SJCRH30 (cell line): ENCODE measurements at places on chromosomes 12 and 14.

- no peak overlapping the region for H3K27ac ChIP-seq
- peaks cover 20% of the 10 kb centered on the region for H3K4me1 ChIP-seq
- H3K36me3 ChIP-seq: no peaks in the 10 kb centered on the region
- H3K4me3 ChIP-seq: no peak overlapping the region
- DNase-seq: no peak
These were observed 44.3 kb upstream of the KTN1 start for GRCh38 chr14:55535516-55536203.

GRCh38 chr14:64502456-64502855 lies 1.2 kb downstream of the ZBTB25 start:
- H3K27ac ChIP-seq: peak overlapping the region; percentile 96; the same call in 1 of the 2 replicates
- no peak for DNase-seq
- 0 out of 2 replicates have a peak, but pooled peaks cover 2% of the 10 kb centered on the region for H3K36me3 ChIP-seq
- peak overlapping the region; percentile 93 for H3K4me3 ChIP-seq
- H3K27me3 ChIP-seq: no peaks in the 10 kb centered on the region

DNA sequence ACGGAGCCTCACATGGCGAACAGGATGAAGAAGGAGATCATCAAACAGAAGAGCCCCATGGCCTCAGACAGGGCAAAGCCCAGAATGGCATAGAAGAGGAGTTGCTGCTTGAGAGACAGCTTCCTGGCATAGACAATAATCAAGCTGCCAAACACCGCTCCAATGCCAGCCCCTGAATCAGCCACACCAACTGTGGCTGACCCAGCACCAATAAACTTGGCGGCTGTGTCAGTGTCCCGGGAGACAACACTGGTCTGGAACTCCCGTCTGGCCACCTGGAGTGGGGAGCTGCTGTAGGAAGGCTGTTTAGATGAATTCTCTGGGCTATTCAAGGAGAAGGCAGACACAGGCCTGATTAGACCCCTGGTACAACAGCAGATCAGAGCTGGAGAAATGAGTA lies 100.1 kb downstream of the HEATR5A start:
- no peaks in the 10 kb centered on the region for H3K27me3 ChIP-seq
- peaks cover 2% of the 10 kb centered on the region for H3K36me3 ChIP-seq
- no peak for DNase-seq
- no peaks in the 10 kb centered on the region for H3K4me1 ChIP-seq

- no peaks in the 10 kb centered on the region for H3K36me3 ChIP-seq
- H3K4me3 ChIP-seq: no peak overlapping the region
- no peaks in the 10 kb centered on the region for H3K4me1 ChIP-seq
- no peaks in the 10 kb centered on the region for H3K27me3 ChIP-seq
These were observed 5.7 kb downstream of the CRADD start for GRCh38 chr12:93682846-93683261.

- no peak within 1 kb of the TSS for H3K27ac ChIP-seq
- DNase-seq: no peak
- H3K4me3 ChIP-seq: no peak within 1 kb of the TSS
- H3K36me3 ChIP-seq: no peaks in the 10 kb centered on the region
These were observed at the start of gene OTX2 for GRCh38 chr14:56810147-56810719. TSS of gene OTX2 (minus strand) at chr14:56810479. CDS start at chr14:56805456, 5,023 bp downstream.

- H3K27ac ChIP-seq: peak overlapping the region; percentile 96
- no peaks in the 10 kb centered on the region for H3K36me3 ChIP-seq
- H3K4me1 ChIP-seq: peaks cover 46% of the 10 kb centered on the region
- no peaks in the 10 kb centered on the region for H3K27me3 ChIP-seq
- peak; percentile 66 for DNase-seq
- H3K4me3 ChIP-seq: no peak overlapping the region
These were observed 56.1 kb upstream of the DYRK2 start for GRCh38 chr12:67592228-67593011.

DNA sequence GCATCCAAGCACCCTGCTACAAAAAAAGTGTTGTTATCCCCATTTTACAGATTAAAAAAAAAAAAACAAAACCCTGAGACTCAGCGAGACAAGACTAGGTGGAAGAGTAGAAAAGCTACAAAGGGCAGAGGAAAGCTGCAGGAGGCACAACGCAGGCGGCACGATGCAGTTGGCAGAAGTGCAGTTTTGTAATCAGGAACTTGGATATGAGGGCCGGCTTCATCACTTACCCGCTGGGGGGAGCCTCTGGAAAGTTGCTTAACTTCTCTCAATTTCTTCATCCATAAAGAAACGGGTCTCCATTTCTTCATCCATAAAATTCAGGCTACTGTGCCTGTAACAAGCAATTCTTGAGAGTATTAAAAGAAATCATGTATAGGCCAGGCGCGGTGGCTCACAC lies 33.1 kb upstream of the CCDC60 start:
- no peak overlapping the region for H3K4me3 ChIP-seq
- no peaks in the 10 kb centered on the region for H3K27me3 ChIP-seq
- H3K36me3 ChIP-seq: no peaks in the 10 kb centered on the region

GRCh38 chr14:35159742-35160409 lies 37.5 kb downstream of the PRORP start:
- no peak overlapping the region for H3K4me3 ChIP-seq
- no peaks in the 10 kb centered on the region for H3K27me3 ChIP-seq
- no peak overlapping the region for H3K27ac ChIP-seq
- peaks cover 2% of the 10 kb centered on the region; the same call in 1 of the 2 replicates for H3K36me3 ChIP-seq
- peaks cover 19% of the 10 kb centered on the region for H3K4me1 ChIP-seq

GRCh38 chr14:24032727-24033418 lies 18.9 kb upstream of the CARMIL3 start:
- no peaks in the 10 kb centered on the region for H3K27me3 ChIP-seq
- DNase-seq: no peak
- H3K4me3 ChIP-seq: no peak overlapping the region
- H3K27ac ChIP-seq: no peak overlapping the region
- no peaks in the 10 kb centered on the region for H3K36me3 ChIP-seq
- H3K4me1 ChIP-seq: no peaks in the 10 kb centered on the region

DNA sequence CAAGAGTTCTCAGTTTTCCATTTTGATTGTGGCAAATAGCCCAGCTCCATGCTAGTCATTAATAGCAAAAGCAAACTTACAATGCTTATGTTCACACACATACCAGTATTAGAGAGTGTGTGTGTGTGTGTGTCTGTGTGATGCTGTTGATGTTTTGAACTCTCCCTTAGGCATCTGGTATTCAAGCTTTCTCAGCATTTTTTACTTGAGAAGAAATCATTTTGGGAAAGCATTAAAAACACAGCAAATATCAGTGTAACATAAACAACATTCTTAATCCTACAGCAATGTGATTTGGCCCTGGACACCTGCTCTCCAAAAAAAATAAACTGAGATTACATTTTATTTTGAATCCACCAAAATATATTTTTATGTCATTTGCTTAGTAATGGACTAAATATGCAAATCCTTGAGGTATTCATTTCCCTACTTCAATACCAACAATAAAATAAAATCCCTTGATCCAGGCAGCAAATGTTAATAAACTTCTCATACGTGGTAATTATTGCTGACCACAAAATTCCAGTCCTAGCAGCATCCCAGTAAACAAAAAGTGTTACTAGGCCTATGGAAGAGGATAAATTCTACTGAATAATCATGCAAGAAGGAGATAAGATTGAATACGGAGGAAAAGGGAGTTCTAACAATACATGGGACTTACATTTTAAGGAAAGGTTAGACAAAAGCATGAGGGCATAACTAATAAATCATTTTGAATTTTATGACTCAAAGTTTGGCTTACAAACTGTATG lies 249.5 kb upstream of the CLEC14A start:
- H3K27ac ChIP-seq: peak overlapping the region; percentile 1; the same call in 1 of the 2 replicates
- no peaks in the 10 kb centered on the region for H3K27me3 ChIP-seq
- H3K36me3 ChIP-seq: no peaks in the 10 kb centered on the region

GRCh38 chr14:32327255-32327961 lies 1.7 kb upstream of the AKAP6 start:
- peaks cover 12% of the 10 kb centered on the region; the same call in 1 of the 2 replicates for H3K4me1 ChIP-seq
- no peaks in the 10 kb centered on the region for H3K27me3 ChIP-seq
- DNase-seq: no peak
- no peak overlapping the region for H3K4me3 ChIP-seq

GRCh38 chr12:105317942-105318621 lies 12.4 kb upstream of the C12orf75 start:
- H3K27ac ChIP-seq: no peak overlapping the region
- no peak overlapping the region for H3K4me3 ChIP-seq
- H3K27me3 ChIP-seq: no peaks in the 10 kb centered on the region
- DNase-seq: no peak
- no peaks in the 10 kb centered on the region for H3K36me3 ChIP-seq
- H3K4me1 ChIP-seq: no peaks in the 10 kb centered on the region

DNA sequence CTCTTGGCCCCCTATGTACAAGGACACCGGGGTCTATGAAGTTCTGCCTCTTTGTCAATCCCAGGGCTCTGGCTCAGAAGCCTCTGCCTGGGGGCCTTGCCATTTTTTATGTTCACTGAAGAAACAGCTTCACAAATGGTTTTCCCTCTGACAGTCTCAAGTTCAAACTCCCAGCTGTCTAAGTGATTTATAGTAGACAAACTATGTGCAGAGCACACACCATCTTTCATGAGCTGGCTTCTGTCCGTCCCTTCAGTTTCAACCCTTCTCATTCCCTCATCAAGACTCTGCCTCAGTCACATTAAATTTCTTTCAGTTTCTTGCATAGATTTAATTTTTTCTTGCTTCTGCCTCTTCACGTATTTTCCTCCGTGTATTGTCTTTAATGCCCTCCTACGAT lies 2.7 kb upstream of the DCD start:
- DNase-seq: no peak
- H3K36me3 ChIP-seq: no peaks in the 10 kb centered on the region
- H3K4me1 ChIP-seq: no peaks in the 10 kb centered on the region

- no peak for DNase-seq
- H3K27ac ChIP-seq: no peak overlapping the region
- H3K36me3 ChIP-seq: no peaks in the 10 kb centered on the region
- H3K4me1 ChIP-seq: no peaks in the 10 kb centered on the region
- no peak overlapping the region for H3K4me3 ChIP-seq
These were observed 207.0 kb upstream of the CDKN3 start for GRCh38 chr14:54189748-54190354.

GRCh38 chr14:75487155-75487671 lies 35.1 kb upstream of the BATF start:
- H3K27ac ChIP-seq: no peak overlapping the region
- no peaks in the 10 kb centered on the region for H3K27me3 ChIP-seq
- DNase-seq: peak; percentile 6
- no peak overlapping the region for H3K4me3 ChIP-seq

GRCh38 chr14:72758420-72758819 lies 135.5 kb downstream of the DPF3 start:
- no peak overlapping the region for H3K27ac ChIP-seq
- H3K27me3 ChIP-seq: no peaks in the 10 kb centered on the region
- no peak for DNase-seq
- no peaks in the 10 kb centered on the region for H3K4me1 ChIP-seq

DNA sequence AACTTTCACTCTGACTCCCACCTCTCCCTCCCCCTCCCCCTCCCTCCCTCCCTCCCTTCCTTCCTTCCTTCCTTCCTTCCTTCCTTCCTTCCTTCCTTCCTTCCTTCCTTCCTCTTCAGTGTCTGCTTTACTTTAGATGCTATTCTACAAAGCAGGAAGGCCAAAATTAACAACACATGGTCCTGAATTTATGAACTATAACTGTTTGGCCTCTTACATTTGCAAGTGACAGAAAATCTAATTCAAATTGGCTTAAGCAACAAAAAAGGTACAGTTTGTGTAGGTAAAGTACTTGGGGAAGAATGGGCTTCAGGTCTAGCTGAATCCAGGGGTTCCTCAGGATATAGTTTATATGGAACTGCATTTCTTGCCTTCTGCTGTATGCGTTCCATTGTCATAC lies 673.0 kb downstream of the AACS start:
- no peak overlapping the region for H3K4me3 ChIP-seq
- H3K27me3 ChIP-seq: no peaks in the 10 kb centered on the region
- H3K36me3 ChIP-seq: no peaks in the 10 kb centered on the region
- no peak overlapping the region for H3K27ac ChIP-seq
- DNase-seq: no peak

DNA sequence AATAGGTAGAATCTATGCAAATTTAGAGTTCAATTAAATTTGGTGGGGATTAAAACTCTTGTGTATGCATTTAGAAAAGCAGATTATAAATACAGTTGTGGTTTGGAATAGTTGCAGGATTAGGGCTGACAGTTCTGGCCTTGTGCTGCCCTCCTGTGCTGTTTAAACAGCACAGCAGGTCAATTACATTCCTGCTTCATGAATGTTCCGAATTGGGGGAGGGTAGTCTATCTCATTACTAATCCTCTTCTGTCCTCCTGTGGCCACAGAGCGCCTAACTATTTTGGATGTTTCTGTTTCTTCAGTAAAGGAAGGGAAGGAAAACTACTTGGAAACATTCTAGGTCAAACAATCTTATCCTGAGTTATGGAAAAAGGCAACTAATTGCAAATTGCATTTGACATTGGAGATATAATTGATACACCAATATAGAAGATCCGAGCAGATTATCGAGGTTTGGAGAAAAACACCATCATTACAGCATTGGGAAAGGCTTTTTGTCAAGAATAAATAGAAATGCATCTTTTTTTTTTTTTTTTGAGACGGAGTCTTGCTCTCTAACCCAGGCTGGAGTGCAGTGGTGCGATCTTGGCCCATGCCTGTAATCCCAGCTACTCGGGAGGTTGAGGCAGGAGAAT lies 8.7 kb upstream of the GPR19 start:
- H3K4me1 ChIP-seq: 0 out of 2 replicates have a peak, but pooled peaks cover 5% of the 10 kb centered on the region
- H3K4me3 ChIP-seq: no peak overlapping the region
- H3K27me3 ChIP-seq: no peaks in the 10 kb centered on the region

- no peaks in the 10 kb centered on the region; the same call in 1 of the 2 replicates for H3K4me1 ChIP-seq
- H3K27ac ChIP-seq: no peak overlapping the region
- no peak overlapping the region for H3K4me3 ChIP-seq
- no peaks in the 10 kb centered on the region for H3K36me3 ChIP-seq
These were observed 407.4 kb upstream of the PRICKLE1 start for GRCh38 chr12:42996869-42997431.

DNA sequence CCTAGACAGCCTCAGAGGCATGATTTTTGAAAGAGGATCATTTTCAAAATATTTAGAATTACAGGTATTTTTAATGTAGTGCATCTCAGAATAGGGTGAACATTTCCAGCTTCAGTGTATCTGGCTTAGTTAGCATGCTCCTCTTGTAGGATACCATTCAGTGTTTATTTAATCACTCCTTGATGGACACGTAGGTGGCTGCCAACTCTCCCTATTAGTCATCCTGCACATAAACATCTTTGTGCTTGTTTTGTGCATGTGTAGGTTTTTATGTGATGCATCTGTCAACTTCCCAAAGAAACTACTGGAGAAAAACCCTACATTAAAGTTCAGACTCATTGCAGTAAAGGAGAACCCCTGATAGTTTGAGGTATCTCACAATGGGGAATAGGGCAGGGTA lies 52.5 kb upstream of the RBM19 start:
- H3K4me3 ChIP-seq: no peak overlapping the region
- no peak for DNase-seq
- no peaks in the 10 kb centered on the region for H3K4me1 ChIP-seq

DNA sequence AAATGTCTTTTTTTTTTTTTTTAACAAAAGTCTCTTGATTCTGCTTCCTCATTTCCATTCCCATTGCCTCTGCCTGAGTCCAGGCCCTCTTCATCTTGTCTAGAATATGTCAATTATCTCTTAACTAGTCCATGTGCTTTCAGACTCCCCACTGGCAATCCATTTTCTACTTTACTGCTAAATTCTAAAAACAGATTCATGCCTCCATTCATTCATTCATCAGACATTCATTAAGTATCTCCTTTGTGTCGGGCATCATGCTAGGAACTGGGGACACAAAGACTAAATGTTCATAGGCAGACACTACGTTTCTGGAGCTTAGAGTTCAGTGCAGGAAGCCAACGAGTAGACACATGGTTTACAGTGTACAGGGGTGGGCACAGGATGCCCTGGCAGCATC lies 9.6 kb upstream of the NEDD1 start:
- no peaks in the 10 kb centered on the region for H3K36me3 ChIP-seq
- no peak overlapping the region for H3K4me3 ChIP-seq
- no peaks in the 10 kb centered on the region for H3K4me1 ChIP-seq
- H3K27ac ChIP-seq: no peak overlapping the region
- H3K27me3 ChIP-seq: no peaks in the 10 kb centered on the region
